CD4-positive, alpha-beta T cell treated with Interleukin-21 for 1 hour (primary cell): ENCODE measurements at places on chromosomes 1 and 21.

- no peak for DNase-seq
Measured at GRCh38 chr21:16280686-16281091, 550.9 kb downstream of the USP25 start.

- no peak for DNase-seq
Measured at GRCh38 chr1:63127376-63127775, 195.0 kb upstream of the FOXD3 start.

DNA sequence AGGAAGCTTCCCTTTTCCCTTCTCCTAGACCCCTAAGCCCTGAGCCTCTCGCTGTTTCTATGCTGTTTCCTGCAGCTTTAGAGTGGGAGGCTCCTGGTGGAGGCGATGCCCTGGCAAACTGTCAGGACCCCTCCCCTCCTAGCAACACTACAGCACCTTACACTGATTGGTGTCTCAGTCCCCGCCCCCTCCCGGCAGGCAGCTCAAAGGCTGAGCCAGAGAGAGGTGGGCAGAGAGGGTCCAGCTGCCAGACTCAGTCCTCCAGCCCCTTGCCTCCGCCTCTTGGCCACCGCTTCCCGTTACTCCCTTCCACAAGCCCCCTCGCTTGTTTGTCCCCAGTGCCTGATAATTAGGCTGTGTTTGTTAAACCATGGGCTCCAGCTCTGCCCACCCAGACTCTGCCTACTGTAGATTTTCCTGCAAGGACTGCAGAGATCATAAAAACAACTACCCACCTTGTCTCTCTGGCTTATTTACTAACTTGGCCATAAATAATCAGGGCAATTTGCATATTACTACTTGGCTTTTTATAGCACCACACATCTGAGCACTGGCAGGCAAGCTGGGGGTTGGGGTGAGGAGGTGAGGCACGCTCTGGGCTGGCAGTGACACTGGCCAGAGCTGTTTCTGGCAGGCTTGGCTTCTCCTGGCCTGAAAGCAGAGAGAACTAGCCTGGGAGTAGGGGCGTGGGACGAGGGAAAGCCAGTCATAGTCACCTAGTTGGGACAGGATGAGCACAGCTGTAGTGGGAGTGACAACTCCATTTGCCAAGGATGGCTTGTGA is 107.5 kb downstream of the CSMD2 start:
- no peak for DNase-seq

GRCh38 chr1:4362314-4363044 is 291.9 kb upstream of the AJAP1 start:
- no peak for DNase-seq

DNA sequence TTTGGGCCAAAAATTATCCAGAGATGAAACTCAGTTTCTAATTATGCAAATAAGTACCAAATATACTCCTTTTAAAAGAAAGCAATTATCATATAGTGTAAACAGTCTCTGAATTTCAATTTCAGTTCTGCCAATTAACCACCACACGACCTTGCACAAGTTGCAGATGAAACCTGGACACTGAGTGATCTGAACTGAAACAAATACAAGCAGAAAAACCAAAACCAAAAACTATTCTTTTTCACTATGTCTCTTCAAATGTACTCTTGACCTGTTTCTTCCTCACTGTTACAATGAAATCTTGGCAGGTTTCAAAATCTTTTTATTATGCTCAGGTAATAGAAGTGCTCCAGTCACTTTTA is 79.2 kb downstream of the TYW3 start:
- no peak for DNase-seq

GRCh38 chr1:22341791-22342605 is 109.7 kb upstream of the ZBTB40 start:
- DNase-seq = no peak

- peak; percentile 83 for DNase-seq
Measured at GRCh38 chr1:221712776-221713431, 29.0 kb downstream of the DUSP10 start.

DNA sequence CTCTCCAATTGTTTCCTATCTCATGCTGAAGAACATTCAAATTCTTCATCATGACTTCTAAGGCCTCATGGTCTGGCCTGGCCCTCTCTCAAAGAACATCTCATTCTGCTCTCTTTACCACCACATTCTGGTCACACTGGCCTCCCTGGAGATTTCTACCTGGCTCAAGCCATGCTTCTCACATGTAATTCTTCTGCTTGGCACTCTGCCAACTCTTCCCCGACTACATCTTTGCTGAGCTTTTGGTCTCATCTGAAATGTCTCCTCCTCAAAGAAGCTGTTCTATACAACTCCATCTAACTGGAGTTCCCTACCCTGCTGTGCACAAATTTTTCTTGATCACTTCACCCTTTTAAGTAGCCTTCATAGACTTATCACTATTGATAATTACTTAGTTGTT is 1.4 kb upstream of the TBX19 start:
- DNase-seq = no peak

DNA sequence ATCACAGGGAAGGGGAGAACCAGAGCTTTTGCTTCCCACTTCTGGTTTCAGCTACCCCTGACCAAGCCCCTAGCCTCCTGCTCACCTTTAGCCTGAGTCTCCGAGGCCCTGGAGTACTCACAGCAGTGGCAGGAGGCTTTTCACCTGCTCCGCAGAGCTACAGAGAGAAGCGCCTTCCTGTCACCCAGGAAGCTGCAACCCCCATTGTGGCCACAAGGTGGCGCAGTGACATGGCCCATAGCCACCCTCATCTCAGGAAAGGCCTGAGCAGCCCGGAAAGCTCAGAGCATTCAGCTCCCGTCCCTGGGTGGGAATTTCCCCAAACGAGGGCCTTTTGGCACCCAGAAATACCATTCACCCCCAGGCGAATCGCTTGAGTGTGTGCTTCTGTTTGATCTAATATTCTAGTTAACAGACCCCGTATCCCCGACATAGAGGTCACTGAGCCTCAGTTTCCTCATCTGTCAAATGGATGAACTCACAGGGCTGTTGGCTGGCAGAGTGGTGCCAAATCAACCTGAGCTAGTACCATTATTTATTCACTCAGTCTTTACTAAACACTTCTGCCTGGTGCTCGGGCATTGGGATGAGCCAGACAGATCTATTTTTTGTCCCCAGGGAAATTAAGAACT is 25.3 kb downstream of the A3GALT2 start:
- DNase-seq = peak; percentile 85

DNA sequence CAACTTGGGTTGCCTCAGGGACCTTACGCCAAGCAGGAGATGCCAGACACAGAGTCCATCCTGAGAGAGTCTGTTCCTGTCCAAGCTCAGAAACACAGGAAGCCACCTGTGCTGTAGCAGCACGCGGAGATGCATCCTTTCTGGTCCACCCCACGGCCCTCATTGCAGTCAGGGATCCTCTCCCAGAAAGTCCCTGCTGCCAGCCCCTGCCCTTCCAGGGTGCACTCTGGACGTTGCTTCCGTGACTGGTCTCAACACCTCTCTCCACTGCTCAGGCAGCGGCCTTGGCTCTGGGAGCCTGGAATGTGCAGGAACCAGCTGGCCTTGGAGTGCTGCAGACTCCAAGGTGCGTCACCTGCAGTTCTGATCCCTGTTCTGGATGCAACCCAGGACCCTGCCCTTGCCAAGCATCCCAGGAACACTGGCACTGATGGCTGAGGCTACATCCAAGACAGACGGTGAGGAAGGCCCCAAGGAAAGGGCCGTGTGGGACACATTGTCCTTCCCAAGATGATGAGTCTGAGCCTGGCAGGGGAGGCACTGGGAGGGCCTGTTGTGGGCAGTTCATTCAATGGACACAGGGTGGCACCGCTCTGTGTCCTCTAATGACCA is 21.7 kb upstream of the COL6A1 start:
- DNase-seq = no peak

DNA sequence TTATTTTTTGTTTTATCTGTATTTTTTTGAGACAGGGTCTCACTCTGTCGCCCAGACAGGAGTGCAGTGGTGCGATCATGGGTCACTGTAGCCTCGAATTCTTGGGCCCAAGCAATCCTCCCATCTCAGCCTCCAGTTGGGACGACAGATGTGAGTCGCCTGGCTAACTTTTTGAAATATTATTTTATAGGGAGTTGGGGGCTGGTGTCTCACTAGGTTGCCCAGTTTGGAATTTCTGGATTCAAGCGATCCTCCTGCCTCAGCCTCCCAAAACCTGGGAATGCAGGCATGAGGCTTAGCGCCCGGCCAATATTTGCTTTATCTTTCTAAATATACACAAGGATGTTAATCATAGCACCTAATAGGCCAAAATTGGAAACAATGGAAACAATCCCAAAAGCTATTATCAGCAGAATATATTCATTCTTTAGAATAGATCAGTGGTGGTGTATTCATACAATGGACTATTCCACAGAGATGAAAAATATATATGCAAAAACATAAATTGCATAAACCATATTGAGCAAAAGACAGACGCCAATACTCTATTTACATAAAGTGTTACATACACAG is 55.9 kb downstream of the DAP3 start:
- no peak for DNase-seq

DNA sequence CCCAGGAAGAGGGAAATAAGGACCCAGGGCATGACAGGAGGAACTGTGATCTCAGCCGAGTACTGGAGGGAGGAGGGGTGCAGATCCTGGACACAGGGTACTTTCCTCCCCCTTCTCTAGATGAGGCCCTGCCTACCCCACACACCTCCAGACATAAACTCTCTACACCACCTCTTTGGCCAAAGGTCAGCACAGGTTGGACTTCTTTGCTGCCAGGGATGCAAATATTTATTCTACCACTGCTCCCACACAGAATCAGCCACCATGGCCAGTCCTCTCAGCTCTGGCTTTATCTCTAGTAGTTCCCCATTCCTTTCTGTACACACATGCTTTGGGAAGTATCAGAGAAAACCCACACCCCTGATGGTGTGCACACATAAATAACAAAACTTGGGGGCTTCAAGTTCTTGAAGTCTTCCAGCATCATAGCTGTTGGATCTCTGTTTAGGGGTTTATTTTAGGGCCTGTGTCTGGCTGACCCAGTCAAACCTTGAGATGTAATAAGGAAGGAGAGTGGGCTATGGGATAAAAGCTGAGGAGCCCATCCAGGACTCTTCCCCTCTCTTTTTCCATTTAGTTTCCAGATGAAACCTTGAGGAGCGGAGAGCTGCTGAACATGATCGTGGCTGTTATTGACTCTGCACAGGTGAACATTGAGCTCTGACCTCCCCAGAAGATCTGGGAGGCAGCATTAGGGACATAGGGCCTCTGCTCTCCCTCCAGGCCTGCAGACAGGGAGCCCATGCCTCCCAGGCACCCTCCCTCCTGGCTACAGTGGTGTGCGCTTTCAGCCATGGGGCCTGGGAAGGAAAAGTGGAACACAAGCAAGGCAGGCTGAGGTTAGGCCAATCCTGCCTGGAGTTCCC is 6.7 kb upstream of the SLC27A3 start:
- DNase-seq = no peak

GRCh38 chr1:232627171-232627570 is 2.8 kb downstream of the SIPA1L2 start:
- DNase-seq = no peak

DNA sequence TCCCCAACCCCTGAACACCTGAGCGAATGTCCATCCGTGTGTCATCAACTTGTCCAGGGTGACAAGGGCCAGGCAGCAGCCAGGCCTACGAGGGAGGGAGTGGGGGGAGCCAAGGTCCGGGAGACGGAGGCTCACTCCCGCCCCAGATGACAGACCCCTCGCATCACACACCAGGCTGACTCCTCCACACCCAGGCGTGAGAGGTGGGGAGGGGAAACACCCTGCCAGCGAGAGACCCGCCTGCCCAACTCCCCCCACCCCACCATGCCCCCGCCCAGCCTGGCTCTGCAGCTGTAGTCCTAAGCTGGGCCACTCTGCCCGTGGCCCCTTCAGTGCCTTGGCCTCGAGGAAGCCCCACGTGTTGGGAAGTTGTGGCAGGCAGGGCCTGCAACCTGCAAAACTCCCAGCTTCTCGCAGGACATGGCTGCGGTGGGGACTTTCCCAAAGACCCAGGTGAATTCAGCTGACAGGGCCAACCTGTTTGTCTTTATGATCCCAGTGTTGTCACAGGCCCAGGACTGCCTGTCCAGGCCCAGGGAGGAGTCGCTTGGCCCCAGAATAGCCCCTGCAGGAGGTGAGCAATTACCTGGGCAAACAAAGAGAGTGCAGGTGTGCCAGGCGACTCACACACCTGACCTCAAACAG is 62.9 kb downstream of the RIPK4 start:
- no peak for DNase-seq

GRCh38 chr1:18735224-18735997 is 104.8 kb downstream of the PAX7 start:
- no peak for DNase-seq

DNA sequence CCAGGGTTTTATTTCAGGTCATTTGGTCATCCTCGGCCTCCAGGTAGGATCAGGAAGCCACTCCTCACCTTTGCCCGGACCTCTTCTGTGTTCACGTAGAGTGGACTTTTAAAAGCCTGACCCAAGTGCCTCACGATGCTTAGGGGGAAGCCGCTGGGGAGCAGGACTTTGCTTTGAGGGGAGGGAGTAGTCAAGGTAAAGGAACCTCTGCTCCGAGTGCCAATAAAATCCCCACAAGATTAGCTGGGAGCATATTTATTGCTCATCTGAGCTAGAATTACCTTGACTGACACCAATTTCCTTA is 603 bp upstream of the DHRS3 start:
- DNase-seq = no peak

DNA sequence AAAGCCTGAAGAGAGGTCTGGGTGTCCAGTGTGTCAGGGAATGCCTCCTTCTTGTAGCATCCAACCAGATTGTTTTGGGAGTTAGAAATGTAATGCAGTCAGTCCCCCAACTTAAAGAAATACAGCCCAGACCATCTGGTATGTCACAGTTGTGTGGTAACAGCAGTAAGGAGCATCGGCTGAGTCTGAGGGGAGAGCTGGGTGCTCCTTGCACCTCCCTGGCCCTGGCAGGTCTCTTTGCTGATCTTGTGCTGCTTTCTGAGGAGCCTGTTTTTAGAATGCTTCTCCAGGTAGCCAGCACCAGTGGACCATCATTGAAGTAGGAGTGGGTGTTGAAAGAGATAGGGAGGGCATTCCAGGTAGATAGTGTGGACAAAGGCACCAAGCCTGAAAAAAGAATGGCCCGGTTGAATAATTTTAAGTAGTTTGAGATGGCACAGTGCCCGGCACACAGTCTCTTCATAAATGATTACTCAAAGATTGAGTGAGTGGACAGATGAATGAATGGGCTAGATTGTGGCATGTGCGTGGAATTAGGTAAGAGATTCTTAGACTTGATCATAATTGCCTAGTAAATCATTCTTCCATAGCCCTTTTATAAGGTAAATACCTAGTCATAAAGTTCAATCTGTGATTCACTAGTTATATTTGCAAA is 46.5 kb downstream of the LAMC1 start:
- DNase-seq = no peak
